ENCODE measurements at places on chromosomes 5 and 9. TPM values are rescaled to one million over a fixed set of nuclear protein-coding genes. Genes with fewer than 3 reads are reported as not detected.

Gene SMIM33
- total RNA-seq, result not detected

Gene ZNF618
- 6.4 TPM for total RNA-seq

Gene ZDHHC11
- total RNA-seq, result 0.34 TPM

Gene FCN1
- total RNA-seq, result not detected

Gene NUDT2
- 62.0 TPM for total RNA-seq

Gene KIF24
- total RNA-seq, result 3.7 TPM
